Renal pelvis (tissue), 12 donors: ENCODE measurements at places on chromosomes 12 and 14. TPM values are rescaled to one million over a fixed set of nuclear protein-coding genes. Genes with fewer than 3 reads are reported as not detected.

GRCh38 chr14:60161196-60162107 is 3.7 kb downstream of the DHRS7 start:
- DNase-seq, result peak; percentile 37

DNA sequence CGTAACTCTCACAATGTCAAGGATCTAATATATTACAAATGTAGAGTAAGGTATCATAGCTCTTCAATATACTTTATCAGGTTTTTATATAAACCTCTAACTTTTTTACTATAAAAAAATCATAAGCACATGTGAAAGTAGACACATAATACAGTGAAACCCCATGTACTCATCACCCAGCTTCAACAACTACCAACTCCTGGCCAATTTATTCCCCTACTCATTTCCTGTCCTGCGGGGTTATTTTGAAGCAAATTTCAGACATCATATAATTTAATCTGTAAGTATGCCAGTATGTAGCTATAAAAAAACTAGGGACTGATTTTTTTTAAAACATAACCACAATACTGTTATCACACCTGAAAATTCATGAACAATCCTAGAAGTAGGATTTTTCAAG is 47.7 kb downstream of the NOPCHAP1 start:
- DNase-seq, result no peak

GRCh38 chr12:3476403-3476802 is 14.6 kb upstream of the PRMT8 start:
- no peak for DNase-seq

DNA sequence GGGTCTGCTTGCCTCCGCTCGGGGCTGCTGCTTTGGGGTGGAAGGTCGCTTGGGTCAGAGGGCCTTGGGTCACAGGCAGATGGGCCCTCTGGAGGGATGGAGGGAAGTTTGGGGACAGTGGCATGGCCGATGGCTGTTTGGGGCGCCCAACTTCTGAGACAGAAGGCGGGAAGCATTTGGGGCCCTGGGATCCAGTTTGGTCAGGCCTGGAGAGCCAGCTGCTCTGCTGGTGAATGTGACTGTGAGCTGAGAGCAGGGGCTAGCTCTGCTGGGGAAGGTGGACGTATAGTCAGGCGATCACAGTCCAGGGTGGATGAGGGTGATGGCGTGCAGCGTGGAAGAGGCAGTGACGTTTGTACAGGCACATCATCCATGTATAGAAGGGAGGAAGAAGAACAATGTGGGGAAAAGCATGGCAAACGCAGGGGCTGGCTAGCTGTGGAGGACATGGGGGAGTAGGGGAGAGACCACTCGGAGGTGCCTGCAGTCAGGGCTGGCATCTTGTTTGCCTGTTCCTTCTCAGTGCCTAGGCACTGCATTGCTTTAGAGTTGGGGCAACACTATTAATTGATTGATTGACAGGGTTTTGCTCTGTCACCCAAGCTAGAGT is 57.5 kb downstream of the TSPAN9 start:
- no peak for DNase-seq

DNA sequence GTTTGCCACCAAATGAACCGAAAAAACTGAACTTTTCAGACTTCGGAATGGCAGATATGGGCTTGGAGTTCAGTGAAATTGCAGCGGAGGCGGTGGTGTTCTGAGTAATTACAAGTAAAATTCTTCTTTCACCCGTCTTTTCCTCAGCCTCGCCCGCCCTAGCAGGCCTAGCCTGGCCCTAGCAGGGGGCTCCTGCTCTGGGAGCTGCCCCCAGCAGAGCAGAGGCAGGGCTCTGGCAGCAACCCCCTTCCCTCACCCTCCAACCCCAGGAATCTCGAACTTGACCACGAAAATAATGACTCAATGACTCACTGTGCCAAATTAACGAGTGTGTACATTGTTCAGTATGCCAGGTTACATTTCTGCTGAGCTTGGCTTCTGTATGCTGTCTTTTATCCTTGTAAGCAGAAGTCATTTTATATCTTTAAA is 1.1 kb downstream of the PAPLN start:
- no peak for DNase-seq

DNA sequence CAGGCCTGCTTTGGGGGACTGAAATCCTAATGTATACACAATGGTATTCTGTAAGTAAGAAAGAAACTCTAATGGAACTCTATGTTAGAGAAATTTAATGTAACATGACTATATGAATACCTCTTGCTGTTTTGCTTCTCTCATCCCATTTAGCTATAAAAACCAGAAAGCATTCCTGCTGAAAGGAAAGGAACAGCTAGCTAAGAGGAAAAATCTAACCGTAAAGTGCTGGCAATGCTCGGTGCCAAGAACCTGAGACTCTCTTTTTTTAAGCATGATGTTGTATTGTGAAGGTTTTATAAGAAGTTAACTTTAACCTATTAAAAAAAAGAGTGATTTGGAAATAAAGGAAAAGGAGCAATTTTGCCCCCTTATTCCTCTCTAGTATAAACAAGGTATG is 75.6 kb upstream of the DACT1 start:
- DNase-seq, result no peak

- no peak for DNase-seq
These were observed 245.9 kb downstream of the NPAS3 start for GRCh38 chr14:33184587-33184986.

The CKB gene
- 185 TPM for polyA plus RNA-seq
